Vagina (tissue), 2 donors: ENCODE measurements at places on chromosomes 11 and 22.
A peak's percentile ranks its signal among the peaks of the same experiment; 100 is the strongest.

- no peak for DNase-seq
- no peaks in the 10 kb centered on the region for H3K36me3 ChIP-seq
- no peak overlapping the region for H3K27ac ChIP-seq
- H3K4me3 ChIP-seq, result no peak overlapping the region
Observed at GRCh38 chr11:113553235-113553634, 78.0 kb upstream of the DRD2 start.

DNA sequence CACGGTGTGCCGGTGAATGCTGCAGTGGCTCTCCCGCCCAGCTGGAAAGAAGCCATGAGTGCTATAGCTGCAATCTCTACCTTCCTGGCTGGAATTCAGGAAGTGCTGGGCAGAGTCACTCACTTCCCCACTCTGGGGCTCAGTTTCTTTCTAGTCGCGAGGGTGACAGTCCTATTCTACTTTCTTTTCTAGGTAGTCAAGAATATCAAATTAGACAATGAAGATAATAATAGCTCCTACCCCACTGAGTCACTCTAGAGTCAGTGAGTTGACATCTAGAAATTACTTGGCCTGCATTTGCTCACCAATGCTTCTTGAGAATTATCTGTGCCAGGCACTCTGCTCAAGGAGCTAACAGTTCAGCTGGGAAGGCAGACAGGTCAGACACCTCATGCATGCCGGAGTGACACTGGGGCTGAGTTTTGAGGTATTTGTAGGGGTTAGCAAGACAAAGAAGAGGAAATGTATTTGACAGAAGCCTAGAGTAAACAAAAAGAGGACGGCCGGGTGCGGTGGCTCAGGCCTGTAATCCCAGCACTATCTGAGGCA is 3.2 kb downstream of the CENPM start:
- H3K4me3 ChIP-seq, result no peak overlapping the region
- H3K27me3 ChIP-seq, result no peaks in the 10 kb centered on the region
- H3K27ac ChIP-seq, result no peak overlapping the region
- peaks cover 19% of the 10 kb centered on the region for H3K4me1 ChIP-seq
- H3K36me3 ChIP-seq, result no peaks in the 10 kb centered on the region

- H3K4me3 ChIP-seq, result peak overlapping the region; percentile 4
- no peak for DNase-seq
- no peaks in the 10 kb centered on the region for H3K27me3 ChIP-seq
- peak overlapping the region; percentile 39 for H3K27ac ChIP-seq
- H3K4me1 ChIP-seq, result peaks cover 6% of the 10 kb centered on the region
Observed at GRCh38 chr11:28566339-28567089, 458.3 kb downstream of the METTL15 start.

DNA sequence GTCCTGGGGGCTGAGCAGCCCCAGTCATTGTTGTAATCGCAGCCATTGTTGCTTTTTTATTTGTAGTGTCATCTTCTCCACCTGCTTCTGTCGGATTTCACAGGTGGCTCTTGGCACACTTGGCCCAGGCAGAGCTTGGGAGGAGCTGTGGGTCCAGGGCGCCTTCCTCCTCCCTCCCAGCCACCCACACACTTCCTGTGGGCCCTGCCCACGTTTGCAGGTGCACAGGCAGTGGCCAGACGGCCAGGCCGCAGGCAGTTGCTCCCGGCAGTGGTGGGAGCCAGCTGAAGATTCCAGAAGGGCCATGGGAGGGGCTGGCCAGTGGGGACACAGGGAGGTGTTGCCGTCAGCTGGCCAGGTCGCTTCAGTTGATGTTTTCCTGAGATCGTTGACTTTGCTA is 1191.9 kb downstream of the BRD1 start:
- DNase-seq, result no peak
- no peaks in the 10 kb centered on the region for H3K27me3 ChIP-seq
- H3K27ac ChIP-seq, result no peak overlapping the region
- no peak overlapping the region for H3K4me3 ChIP-seq
- no peaks in the 10 kb centered on the region for H3K36me3 ChIP-seq
- no peaks in the 10 kb centered on the region for H3K4me1 ChIP-seq

DNA sequence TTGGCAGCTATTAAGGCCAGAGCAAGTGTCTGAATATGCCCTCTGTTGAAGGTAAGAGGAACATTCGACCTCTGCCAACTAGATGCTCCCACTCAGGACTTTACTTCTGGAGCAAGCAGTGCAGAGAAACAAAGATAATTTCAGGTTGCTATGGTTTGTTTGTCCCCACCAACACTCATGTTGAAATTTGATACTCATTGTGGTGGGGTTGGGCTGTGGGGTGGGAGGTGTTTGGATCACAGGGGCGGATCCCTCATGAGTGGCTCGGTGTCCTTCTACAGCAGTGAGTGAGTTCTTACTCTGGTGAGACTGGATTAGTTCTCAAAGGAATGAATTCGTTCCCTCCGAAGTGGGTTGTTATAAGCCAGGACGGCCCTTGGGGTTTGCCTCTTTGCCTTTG is 12.0 kb downstream of the OR8A1 start:
- no peaks in the 10 kb centered on the region for H3K36me3 ChIP-seq
- DNase-seq, result no peak
- no peak overlapping the region for H3K4me3 ChIP-seq
- no peaks in the 10 kb centered on the region for H3K4me1 ChIP-seq
- no peak overlapping the region for H3K27ac ChIP-seq
- H3K27me3 ChIP-seq, result no peaks in the 10 kb centered on the region

DNA sequence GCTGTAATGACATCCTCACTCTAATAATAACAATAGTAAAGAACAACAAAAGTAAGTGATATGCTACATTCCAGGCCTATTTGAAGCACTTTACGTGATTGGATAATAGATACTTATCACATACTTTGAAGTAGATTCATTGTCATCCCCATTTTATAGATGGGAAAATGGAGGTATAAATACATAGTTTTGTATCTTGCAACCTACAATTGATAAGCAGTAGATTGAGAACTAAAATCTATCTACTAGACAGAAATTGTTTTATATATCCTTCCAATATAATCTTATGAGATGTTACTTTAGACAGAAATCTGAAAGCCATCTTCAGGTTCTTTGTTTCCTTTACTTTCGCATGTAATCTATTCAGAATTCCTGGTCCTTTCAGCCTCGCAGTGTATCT is 104.6 kb upstream of the CD44 start:
- H3K27ac ChIP-seq, result no peak overlapping the region
- no peaks in the 10 kb centered on the region for H3K36me3 ChIP-seq
- H3K4me1 ChIP-seq, result peaks cover 20% of the 10 kb centered on the region
- H3K27me3 ChIP-seq, result no peaks in the 10 kb centered on the region
- no peak for DNase-seq
- no peak overlapping the region for H3K4me3 ChIP-seq

- H3K36me3 ChIP-seq, result no peaks in the 10 kb centered on the region
- peak; percentile 86 for DNase-seq
- H3K27ac ChIP-seq, result no peak overlapping the region
Observed at GRCh38 chr11:66844496-66845142, 1.4 kb downstream of the RCE1 start.

DNA sequence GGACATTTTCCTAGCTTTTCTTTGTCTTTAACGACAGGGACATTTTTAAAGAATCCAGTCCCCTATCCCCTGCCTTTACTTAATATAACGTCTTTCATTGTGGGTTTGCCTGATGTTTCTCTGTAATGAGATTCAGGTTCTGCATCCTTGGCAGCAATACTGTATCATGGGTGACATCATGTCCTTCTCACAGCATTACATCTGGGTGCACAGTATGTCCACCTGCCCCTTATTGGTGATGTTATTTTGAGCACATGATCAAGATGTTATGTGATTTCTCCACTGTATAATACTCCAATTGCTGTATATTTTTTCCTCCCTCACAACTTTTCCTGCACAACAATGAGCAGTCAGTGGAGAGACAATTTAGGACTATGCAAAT is 9.7 kb upstream of the STK33 start:
- no peaks in the 10 kb centered on the region for H3K27me3 ChIP-seq
- H3K27ac ChIP-seq, result no peak overlapping the region
- no peak for DNase-seq
- no peak overlapping the region for H3K4me3 ChIP-seq

DNA sequence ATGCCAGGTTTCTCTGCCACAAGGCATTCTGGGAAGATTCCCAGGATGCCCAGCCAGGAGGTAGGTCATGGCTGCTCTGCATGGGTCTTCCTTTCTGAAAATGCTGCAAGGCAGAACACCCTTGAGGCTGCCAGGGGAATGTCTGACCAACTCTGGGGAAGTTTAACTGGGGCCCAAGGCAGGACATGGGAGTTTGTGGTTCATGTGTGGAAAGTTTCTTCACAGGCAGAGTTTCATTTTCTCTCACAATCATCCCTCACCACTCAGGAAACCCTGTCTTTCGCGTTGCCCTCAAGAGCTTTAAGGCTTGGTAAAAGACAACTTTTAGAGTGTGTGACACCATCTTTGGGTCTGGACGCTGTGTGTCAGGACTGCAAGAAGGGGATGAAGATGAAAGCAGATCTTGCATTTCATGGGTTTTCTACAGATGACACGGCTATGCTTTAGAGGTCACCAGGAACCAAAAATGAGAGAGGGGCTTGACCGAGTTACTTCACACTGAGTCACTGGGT is 133.5 kb downstream of the CD44 start:
- H3K27ac ChIP-seq, result no peak overlapping the region
- no peaks in the 10 kb centered on the region for H3K27me3 ChIP-seq
- no peak overlapping the region for H3K4me3 ChIP-seq

GRCh38 chr22:46895753-46896152 is 133.3 kb downstream of the TBC1D22A start:
- DNase-seq, result no peak
- H3K4me3 ChIP-seq, result no peak overlapping the region
- H3K27ac ChIP-seq, result no peak overlapping the region

DNA sequence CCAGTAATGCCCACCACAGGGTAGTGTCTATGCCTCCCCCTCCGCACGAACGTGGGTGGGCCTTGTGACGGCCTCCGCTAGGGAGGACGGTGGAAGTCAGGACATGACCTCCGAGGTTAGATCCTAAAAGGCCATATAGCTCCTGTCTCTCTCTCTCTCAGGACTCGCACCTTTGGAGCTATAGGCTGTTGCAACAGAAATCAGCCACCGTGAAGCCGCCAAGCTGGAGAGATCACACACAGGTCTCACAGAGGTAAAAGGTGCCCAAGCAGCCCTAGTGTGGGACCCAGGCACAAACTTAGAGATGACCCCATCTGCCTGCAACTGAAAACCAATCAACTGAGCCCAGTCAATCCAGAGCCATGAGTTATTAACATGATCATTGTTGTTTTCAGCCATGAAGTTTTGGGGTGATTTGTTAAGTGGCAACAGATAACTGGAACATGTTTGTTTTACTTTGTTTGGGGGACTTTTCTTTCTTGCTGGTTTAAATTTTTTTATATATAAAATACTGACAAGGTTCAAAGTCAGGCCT is 7.4 kb upstream of the NAP1L4 start:
- H3K27me3 ChIP-seq, result no peaks in the 10 kb centered on the region
- H3K4me3 ChIP-seq, result no peak overlapping the region
- H3K36me3 ChIP-seq, result no peaks in the 10 kb centered on the region
- H3K27ac ChIP-seq, result no peak overlapping the region

- no peaks in the 10 kb centered on the region for H3K36me3 ChIP-seq
- H3K4me3 ChIP-seq, result no peak overlapping the region
- H3K27ac ChIP-seq, result no peak overlapping the region
- H3K27me3 ChIP-seq, result no peaks in the 10 kb centered on the region
- no peaks in the 10 kb centered on the region for H3K4me1 ChIP-seq
Observed at GRCh38 chr11:103525069-103525468, 415.8 kb downstream of the DYNC2H1 start.

- no peak for DNase-seq
- no peak overlapping the region for H3K27ac ChIP-seq
- H3K27me3 ChIP-seq, result no peaks in the 10 kb centered on the region
- H3K4me1 ChIP-seq, result no peaks in the 10 kb centered on the region
Observed at GRCh38 chr11:113567867-113568544, 92.8 kb upstream of the DRD2 start.

- H3K4me1 ChIP-seq, result peaks cover 30% of the 10 kb centered on the region
- peak overlapping the region; percentile 7 for H3K4me3 ChIP-seq
- no peak for DNase-seq
- no peaks in the 10 kb centered on the region for H3K27me3 ChIP-seq
Observed at GRCh38 chr11:67311556-67312082, 8.3 kb downstream of the SSH3 start.

DNA sequence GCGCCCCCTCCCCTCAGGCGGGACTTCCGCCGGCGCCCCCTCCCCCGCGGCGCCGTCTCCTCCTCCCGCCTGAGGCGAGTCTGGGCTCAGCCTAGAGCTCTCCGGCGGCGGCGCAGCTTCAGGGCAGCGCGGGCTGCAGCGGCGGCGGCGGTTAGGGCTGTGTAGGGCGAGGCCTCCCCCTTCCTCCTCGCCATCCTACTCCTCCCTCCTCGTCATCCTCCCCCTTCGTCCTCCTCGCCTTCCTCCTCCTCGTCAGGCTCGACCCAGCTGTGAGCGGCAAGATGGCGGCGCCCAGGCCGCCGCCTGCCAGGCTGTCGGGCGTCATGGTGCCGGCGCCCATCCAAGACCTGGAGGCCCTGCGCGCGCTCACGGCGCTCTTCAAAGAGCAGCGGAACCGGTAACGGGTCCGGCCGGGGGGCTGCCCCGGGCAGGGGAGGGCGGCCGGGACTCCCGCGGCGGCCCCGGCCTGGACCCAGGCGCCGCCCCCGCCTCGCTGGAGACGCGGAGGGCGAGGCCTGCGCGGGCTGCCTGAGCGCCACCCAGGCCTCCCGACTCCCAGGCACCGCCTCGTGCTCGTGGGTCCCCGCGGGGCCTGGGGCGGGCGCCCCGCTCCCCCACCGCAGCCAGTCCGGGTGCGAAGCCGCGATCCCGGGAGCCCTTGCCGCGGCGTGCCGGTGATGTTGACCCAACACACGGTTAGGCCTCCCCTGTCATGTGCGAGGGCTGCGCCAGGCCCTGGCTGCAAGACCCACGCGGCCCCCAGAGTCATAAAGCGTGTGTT is at the start of gene ATXN10:
ATXN10 (plus strand) TSS at position 52 of the 781 bp plus-strand sequence; CDS start at position 282, 230 bp downstream.
- peak within 1 kb of the TSS; percentile 88 for H3K27ac ChIP-seq
- peak within 1 kb of the TSS; percentile 99 for H3K4me3 ChIP-seq

DNA sequence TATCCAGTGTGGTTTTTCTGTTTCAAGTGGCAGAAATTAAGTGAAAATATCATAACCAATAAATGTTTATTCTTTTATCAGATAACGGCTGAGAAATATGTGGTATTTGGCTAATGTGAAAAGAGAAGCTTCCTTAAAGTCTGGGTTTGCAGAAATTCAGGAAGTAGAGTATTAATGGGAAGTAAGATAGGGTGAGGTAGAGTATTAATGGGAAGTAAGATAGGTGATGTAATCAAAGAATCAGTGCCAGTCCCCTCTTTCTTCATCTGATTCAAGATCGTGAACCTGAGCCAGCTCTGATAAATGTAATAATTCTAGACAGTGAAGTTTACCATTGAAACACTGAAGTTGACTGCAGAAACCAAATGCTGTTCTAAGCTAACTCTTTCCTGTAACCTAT is 30.9 kb downstream of the TRPC6 start:
- H3K36me3 ChIP-seq, result no peaks in the 10 kb centered on the region
- DNase-seq, result no peak
- no peaks in the 10 kb centered on the region for H3K4me1 ChIP-seq
- no peaks in the 10 kb centered on the region for H3K27me3 ChIP-seq

GRCh38 chr22:47166446-47167016 is 404.1 kb downstream of the TBC1D22A start:
- no peaks in the 10 kb centered on the region for H3K27me3 ChIP-seq
- no peaks in the 10 kb centered on the region for H3K36me3 ChIP-seq
- no peak overlapping the region for H3K4me3 ChIP-seq
- DNase-seq, result no peak

GRCh38 chr11:58165504-58166106 is 23.3 kb upstream of the OR9Q2 start:
- H3K27ac ChIP-seq, result no peak overlapping the region
- no peak overlapping the region for H3K4me3 ChIP-seq
- H3K4me1 ChIP-seq, result no peaks in the 10 kb centered on the region
- no peak for DNase-seq
- H3K36me3 ChIP-seq, result no peaks in the 10 kb centered on the region

- no peaks in the 10 kb centered on the region for H3K27me3 ChIP-seq
- no peaks in the 10 kb centered on the region for H3K36me3 ChIP-seq
- DNase-seq, result no peak
Observed at GRCh38 chr11:107609400-107610218, 18.7 kb downstream of the ELMOD1 start.
